ENCODE measurements at places on chromosomes 2 and 18.
A peak's percentile ranks its signal among the peaks of the same experiment; 100 is the strongest.

- no peak for DNase-seq
Observed at GRCh38 chr18:52287151-52287550, 52.8 kb upstream of the DCC start.

DNA sequence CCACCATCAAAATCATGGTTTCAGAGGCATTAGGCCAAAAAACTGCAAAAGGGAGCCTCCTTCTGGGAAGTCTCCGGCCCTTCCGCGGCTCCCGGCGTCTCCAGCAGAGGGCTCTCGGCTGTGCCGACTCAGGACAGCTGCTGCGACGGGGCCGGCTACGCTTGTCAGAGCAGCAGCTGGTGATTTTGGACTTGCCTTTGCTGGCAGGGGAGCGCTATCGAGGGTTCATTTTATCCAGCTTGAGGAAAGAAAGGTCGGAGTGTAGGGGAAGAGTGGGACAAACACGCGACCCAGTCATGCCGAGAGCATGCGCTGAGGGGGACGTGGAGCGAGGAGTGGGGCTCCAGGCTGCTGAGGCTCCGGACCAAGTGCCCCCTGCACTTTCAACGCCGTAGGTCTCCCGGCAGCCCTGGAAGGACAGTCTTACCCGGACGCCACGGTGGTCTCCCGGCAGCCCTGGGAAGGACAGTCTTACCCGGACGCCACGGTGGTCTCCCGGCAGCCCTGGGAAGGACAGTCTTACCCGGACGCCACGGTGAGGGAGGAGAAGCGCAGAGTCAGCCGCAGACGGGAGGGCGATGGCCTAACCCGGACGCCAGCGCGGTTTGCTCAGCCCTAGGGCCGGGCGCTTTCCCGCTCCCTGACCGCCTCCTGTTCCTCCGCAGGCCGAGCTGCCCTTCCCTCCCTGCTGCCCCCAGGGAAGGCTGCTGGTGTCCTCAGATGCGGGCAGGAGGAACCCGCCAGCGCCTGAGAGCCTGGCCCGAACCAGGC lies 21.7 kb downstream of the DDX18 start:
- DNase-seq = peak; percentile 68

GRCh38 chr2:212005085-212005671 lies 533.4 kb downstream of the ERBB4 start:
- peak; percentile 20 for DNase-seq

DNA sequence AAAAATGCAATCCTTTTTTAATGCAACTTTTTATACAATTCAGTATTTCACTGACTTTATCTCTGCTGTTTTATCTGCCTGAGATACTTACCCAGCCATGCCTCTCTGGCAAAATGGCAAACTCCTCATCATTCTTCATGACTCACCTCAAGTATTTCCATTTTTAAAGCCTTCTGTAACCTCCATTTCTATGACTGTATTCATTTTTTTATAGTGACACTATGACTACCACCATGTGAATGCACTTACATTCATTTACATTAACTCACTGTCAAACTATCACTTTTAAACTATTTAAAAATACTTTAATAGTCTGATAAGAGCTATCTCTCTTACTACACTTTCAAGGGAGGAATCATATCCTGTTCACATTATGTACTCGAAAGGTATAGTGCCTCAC lies 99.4 kb upstream of the SCN7A start:
- no peak for DNase-seq

DNA sequence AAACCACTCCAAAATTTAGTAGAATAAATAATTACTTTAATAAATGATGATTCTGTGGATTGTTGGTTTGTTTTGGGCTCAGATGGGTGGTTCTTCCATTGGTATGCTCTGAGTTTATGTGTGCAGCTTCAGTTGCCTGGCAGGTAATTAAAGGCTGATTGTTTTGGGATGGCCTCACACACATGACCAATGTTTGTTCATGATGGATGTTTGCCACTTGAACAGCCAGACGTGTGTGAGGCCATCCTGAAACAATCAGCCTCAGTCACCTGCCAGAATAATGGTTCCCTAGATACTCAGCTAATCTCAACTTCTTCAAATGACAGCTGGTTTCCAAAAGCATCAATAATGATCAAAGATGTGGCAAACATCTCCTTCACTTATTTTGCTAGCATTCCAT lies 352.5 kb upstream of the GULP1 start:
- DNase-seq = no peak

- no peak for DNase-seq
Observed at GRCh38 chr2:82896117-82896516, 1563.0 kb downstream of the SUCLG1 start.

GRCh38 chr2:10424051-10424450 lies 24.1 kb downstream of the ODC1 start:
- DNase-seq = no peak

DNA sequence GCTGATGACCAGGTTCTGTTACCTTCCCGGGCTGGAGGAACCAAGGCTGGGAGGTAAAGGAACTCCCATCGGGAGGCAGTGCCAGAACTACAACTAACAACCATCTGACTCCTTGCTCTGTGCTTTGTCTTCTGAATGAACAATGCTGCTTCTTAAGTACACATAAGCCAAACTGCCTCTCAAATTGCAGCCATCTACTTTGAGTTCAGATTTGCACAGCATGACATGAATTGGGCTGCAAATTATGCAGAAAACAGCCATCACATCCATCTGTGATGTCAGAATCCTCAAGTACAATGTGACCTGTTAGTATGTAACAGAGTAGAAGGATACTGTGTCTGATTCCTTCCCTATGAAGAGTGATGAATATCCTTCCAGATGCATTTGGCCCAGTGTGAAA lies 290.6 kb downstream of the ZNF521 start:
- no peak for DNase-seq

- no peak for DNase-seq
Observed at GRCh38 chr2:172087780-172088244, 2.5 kb downstream of the DLX1 start.

DNA sequence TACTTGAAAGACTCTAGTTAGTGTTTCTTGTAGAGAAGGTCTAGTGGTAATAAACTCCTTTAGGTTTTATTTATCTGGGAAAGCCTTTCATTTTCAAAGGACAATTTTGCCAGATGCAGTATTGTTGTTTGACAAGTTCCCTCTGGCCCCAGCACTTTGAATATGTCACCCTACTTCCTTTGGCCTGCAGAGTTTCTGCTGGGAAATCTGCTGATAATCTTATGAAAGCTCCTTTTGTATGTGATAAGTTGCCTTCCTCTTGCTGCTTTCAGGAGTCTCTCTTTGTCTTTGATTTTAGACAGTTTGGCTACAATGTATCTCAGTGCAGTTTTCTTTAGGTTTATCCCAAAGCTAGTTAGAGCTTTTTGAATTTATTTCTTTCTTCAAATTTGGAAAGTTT lies 106.2 kb upstream of the L3MBTL4 start:
- DNase-seq = no peak

GRCh38 chr2:51299370-51299769 lies 267.4 kb upstream of the NRXN1 start:
- DNase-seq = no peak

DNA sequence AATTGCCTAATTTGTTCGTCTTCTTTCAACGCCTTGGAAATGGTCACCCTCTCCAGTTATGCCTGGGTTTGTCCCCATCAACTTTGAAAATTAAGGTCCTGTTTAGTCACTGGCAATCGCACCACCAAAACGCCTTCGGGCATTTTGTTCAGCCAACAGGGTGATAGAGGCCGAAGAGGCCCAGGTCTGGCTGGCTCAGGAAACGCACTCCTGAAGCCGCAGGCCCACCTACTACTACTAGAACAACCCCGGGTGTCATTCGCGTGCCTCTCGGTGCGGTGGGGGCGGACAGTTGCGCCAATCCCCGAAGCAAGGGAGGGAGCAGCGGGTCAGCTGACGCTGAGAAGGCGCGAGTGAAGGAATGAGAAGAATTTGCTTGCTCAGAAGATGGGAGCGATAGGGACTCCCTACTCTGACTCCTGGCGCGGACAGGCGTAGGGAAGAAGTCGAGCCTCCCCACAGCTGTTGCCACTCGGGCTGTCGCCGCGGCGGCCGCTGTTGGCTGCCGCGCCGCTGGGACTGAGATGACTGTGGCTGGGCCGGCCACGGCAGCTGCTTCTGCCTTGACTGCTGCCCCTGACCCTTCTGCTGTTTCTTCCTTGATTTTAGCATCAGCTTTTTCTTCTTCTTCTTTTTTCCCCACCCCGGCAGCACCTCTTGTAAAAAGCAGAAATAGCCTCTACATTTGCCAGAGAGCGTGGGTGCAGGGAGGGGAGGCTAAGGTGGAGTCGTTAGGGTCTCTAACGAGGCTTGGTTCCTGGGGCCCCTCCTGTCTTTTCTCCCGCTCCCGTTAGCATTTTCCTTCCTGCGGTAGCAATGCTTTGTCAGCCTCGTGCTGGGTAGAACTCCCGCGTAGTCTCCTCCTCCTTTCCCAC lies 387.6 kb downstream of the FIGN start:
- DNase-seq = no peak

- DNase-seq = no peak
Observed at GRCh38 chr2:197310987-197311420, 424 bp upstream of the ANKRD44 start.

DNA sequence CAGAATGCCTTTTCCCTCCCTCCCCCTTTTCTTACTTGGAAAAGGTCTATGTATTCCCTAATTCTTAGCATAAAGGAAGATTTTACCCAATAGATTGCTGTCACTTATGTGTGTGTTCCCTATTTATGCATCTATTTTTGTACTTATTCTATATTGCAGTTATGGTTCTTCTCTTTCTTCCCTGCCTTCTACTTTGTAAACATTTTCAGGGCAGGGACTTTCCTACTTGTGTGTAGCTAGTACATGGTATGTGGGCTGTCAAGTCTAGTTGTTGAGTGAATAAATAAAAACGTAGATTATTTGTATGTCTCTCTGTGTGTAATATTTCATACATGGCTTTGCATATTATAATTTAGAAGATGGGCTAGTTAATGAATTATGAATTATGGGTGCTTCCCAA lies 45.3 kb downstream of the PSMD14 start:
- DNase-seq = no peak

GRCh38 chr2:125216321-125216720 lies 1191.2 kb downstream of the CNTNAP5 start:
- DNase-seq = no peak

DNA sequence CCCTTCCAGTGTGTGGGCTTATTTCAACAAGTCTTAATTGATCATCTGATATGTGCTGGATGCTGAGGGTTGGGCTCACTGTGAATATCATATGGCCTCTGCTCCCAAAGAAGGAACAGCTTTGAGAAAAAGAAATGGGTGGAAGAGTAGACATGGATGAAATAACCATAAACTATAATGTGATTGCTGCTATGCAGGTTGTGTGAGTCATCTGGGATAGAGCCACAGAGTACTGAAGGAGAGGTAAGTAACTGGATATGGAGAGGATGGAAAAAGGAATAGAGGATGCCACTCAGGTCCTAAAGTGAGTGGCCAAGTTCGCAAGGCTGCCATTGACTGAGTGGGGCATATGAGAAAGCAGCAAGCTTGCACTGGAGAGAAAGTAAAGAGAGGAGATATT lies 8.7 kb upstream of the DSG2 start:
- DNase-seq = no peak

GRCh38 chr2:46298522-46299353 lies 1.5 kb downstream of the EPAS1 start:
- no peak for DNase-seq

- peak; percentile 72 for DNase-seq
Observed at GRCh38 chr2:215409331-215410127, 26.3 kb downstream of the FN1 start.

DNA sequence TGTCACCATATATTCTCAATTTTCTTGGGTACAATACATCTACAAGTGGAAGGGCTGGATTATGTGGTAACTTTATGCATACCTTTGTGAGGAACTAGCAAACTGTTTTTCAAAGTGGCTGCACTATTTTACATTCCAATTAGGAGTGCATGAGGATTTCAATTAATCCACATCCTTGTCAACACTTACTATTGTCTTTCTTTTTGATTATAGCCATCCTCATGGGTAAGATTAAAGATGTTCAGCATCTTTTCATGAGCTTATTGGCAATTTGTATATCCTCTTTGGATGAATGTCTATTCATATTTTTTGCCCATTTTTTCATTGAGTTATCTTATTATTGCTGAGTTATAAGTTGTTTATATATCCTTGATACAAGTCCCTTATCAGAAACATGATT lies 73.7 kb downstream of the ZRANB3 start:
- DNase-seq = no peak

DNA sequence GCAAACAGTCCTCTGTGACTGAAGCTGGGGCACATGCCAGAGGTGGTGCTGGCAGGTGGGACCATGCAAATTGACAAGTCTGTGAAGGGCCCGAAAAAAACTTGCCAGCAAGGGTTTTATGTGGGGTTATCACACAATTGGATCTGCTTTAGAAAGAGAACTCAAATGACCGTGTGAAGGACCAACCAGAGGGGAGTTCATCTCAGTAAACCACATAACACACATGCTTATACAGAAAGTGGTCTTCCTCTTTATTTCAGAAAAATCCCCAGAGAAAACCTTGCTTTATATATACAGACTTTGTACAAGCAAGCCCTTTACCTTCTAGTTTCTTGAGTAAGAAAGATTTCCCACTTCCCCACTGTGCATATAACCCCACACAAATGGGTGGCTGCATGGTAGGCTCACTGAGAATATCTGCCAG lies 46.7 kb downstream of the KIDINS220 start:
- no peak for DNase-seq

DNA sequence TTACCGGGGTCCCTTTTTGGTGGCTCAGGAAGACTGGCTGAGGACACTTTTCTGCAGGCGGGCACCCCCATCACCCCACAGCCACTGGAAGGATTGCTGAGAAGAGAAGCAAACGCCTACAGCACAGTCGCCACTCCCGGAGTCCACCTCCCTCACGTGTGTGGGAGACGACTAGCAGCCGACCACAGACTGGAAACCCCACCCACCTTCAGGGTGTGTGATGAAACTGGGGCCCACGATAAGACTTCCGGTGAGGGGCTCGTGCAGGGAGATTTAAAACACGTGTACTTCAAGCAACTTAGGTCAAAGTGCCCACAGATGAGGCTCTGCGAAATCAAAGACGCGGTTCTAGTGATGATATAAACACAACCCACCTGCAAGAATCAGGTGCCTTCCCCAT lies 26.3 kb downstream of the MBP start:
- DNase-seq = peak; percentile 85

DNA sequence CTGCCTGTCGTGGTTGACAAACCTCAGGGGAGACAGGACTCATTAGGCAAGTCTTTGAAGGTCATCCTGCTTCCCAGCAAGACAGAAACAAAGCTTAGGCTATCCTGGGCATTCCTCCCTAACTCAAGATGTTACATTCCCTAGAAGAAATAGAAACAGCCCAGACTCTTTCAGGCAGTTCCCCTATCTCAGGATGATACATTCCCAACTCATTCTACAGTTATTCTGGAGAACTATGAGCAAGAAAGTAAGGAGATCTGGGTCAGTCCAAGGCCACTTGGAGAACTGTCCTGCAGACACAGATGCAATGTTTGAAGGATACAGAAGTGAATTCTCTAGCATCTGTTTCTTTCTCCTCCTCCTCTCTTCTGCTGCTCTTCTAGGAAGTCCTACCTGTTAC lies 220.1 kb upstream of the NCKAP5 start:
- DNase-seq = no peak

DNA sequence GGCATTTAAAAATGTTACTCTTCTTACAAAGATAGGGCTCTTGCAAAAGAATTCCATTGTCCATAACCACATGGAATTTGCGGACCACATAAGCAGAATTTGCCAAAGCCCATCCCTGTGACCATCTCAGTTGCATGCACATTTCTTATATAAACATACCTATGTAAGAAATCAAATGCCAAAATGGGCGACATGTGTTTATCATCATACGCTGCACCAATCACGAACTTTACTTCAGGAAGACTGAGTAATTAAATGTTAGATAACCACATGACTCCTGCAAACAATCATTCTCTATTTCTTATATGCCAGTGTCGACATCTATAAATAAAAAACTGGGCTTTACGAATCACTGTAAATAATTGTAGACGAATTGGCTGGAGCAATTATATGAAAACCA lies 186.1 kb upstream of the RBMS1 start:
- no peak for DNase-seq

All from activated CD4-positive, alpha-beta T cell treated with anti-CD3 and anti-CD28 coated beads, Interleukin-2, Interleukin-6, amounts not matched to agents 100 ng/mL and 50 ng/mL, durations not matched to agents 16 hours and 8 hours (primary cell).